ENCODE measurements at places on chromosomes 11 and 22.

DNA sequence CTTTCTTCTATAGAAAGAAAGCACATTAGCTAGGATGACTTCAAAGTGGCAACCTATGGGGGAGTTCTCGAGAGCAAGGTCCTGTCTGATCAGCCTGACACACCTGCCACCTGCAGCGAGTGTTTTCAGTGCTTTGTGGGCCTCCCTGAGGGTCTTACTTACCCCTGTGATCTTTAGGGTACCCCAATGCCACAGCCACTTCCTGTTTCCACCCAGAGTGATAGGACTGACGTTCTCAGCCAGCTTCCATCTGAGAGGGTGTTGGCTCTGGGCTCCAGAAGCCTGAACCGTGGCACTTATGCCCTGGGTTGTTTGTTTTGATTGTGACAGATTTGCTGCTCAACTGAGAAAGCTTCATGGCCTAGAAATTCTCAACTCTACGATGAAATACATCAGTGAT lies 21.7 kb upstream of the ANKK1 start:
- DNase-seq = no peak

- DNase-seq = no peak
Measured at GRCh38 chr11:6354651-6355485, 34.6 kb upstream of the CAVIN3 start.

DNA sequence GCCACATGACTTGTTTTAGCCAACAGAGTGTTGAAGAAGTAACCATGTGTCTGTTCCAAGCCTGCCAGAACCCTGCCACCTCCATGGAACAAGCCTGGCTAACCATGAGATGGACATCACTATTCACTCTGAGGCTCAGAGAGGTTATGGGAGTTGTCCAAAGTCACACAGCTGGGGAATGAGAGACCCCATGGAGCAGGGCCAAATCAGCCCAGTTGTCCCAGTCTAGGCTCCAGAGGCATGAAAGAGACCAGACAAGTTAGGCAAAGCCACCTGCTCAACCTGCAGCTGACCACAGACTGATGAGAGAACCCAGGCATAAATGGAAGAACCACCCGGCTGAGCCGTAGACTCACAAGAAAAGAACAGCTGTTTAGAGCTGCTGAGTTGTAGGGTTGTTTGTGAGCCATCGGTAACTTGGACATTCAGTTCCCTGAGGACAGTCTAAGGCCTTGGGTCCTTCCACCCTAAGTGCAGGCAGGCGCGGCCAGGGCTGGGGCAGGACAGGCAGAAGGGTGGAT lies 74.7 kb upstream of the PHF21B start:
- DNase-seq = no peak

- no peak for DNase-seq
Measured at GRCh38 chr11:128840137-128840536, 27.0 kb downstream of the KCNJ1 start.

DNA sequence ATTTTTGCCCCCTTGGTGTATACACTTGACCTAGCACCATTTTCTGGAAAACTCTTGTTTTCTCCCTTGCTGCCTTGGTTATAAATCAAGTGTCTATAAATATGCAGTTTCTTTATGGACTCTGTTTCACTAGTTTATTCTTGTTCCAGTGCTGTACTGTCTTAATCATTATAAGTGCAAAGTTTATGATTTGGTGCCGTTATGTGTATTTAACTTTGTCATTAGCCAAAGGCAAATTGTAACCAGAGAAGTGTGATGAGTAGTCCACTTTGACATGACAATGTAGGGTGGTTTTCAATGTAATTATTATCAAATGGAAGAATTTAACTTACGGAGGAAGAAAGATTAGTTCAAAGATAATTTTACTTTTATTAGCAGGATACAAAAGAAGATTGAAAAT lies 40.3 kb downstream of the SPECC1L start:
- DNase-seq = no peak
